ENCODE measurements at places on chromosomes 1 and 21. TPM values are rescaled to one million over a fixed set of nuclear protein-coding genes. Genes with fewer than 3 reads are reported as not detected.
A peak's percentile ranks its signal among the peaks of the same experiment; 100 is the strongest.

- no peaks in the 10 kb centered on the region for H3K4me1 ChIP-seq
- no peaks in the 10 kb centered on the region for H3K36me3 ChIP-seq
- H3K27me3 ChIP-seq, result no peaks in the 10 kb centered on the region
- DNase-seq, result no peak
- no peak overlapping the region for H3K27ac ChIP-seq
Observed at GRCh38 chr1:57623039-57623790, 199.4 kb upstream of the DAB1 start.

- H3K4me3 ChIP-seq, result no peak overlapping the region
- H3K27me3 ChIP-seq, result no peaks in the 10 kb centered on the region
- no peaks in the 10 kb centered on the region for H3K4me1 ChIP-seq
- H3K36me3 ChIP-seq, result no peaks in the 10 kb centered on the region
- no peak overlapping the region for H3K27ac ChIP-seq
- no peak for DNase-seq
Observed at GRCh38 chr1:216111842-216112241, 311.4 kb downstream of the USH2A start.

GRCh38 chr21:38913120-38913892 lies 107.6 kb downstream of the ETS2 start:
- no peak overlapping the region for H3K27ac ChIP-seq
- no peaks in the 10 kb centered on the region for H3K36me3 ChIP-seq
- H3K27me3 ChIP-seq, result peaks cover 12% of the 10 kb centered on the region
- no peak for DNase-seq
- no peaks in the 10 kb centered on the region for H3K4me1 ChIP-seq

- H3K36me3 ChIP-seq, result no peaks in the 10 kb centered on the region
- no peaks in the 10 kb centered on the region for H3K27me3 ChIP-seq
- no peak for DNase-seq
- no peak overlapping the region for H3K4me3 ChIP-seq
- H3K4me1 ChIP-seq, result peaks cover 5% of the 10 kb centered on the region
- H3K27ac ChIP-seq, result no peak overlapping the region
Observed at GRCh38 chr1:15020943-15021745, 132.4 kb upstream of the TMEM51 start.

- no peak overlapping the region for H3K27ac ChIP-seq
- no peaks in the 10 kb centered on the region for H3K4me1 ChIP-seq
- no peak overlapping the region for H3K4me3 ChIP-seq
- no peaks in the 10 kb centered on the region for H3K27me3 ChIP-seq
- no peaks in the 10 kb centered on the region for H3K36me3 ChIP-seq
Observed at GRCh38 chr1:223276029-223276428, 87.9 kb downstream of the SUSD4 start.

DNA sequence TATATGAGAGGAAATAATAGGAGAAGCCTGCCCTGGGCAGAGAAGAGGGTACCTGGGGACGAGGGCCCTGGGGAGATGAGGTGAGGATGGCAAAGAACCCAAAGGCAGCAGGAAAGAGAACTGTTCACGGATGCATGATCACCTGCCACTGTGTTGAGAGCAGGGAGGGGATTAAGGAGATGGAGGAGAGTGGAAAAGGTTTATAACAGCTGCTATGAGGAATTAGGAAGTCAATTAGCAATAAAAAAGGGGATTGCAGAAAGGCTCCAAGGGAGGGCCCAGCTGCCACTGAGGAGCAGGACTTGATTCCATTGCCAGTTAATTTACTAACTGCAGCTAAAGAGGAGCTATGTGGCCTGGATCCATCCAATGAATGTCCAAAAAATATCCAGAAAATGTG lies 61.1 kb downstream of the GFI1 start:
- no peaks in the 10 kb centered on the region for H3K27me3 ChIP-seq
- H3K4me3 ChIP-seq, result no peak overlapping the region
- no peaks in the 10 kb centered on the region for H3K36me3 ChIP-seq
- H3K4me1 ChIP-seq, result no peaks in the 10 kb centered on the region
- DNase-seq, result no peak
- H3K27ac ChIP-seq, result no peak overlapping the region

DNA sequence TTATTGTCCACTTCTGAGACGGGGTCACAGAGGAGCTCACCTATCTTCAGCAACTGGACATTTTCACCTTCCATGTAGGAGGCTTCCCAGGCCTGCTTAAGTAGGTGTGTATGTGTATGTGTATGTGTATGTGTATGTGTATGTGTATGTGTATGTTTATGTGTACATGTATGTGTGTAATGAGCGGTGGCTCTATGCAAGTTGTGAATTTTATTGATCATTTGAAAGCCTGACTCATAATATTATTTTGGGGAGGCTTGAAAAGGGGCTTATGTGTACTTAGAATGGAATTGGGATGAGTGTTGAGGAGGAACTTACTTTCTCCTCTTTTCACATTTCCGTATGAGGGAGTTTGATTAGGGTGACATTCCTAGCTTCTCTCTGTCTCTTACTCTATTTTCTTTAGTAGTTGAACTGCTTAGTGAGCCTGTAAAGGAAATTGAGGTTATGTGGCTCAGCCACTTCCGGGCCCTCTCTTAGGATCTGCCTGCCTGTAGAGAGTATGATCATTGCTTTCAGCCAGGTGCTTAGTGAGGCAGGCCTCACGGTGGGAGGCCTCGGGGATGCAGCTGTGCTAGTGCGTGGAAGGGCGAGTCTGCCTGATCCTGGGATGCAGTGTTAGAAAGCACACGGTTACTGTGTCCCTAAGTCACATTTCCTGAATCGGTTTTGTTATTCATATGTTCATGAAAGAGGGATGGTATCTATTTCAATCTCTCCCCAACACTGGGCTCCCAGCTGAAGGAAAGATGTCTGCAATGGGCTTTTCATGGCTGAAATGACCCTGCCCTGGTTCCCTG lies 61.0 kb downstream of the IER5 start:
- peak overlapping the region; percentile 85 for H3K27ac ChIP-seq
- peaks cover 5% of the 10 kb centered on the region for H3K27me3 ChIP-seq
- peaks cover 18% of the 10 kb centered on the region for H3K36me3 ChIP-seq
- peak; percentile 92 for DNase-seq

DNA sequence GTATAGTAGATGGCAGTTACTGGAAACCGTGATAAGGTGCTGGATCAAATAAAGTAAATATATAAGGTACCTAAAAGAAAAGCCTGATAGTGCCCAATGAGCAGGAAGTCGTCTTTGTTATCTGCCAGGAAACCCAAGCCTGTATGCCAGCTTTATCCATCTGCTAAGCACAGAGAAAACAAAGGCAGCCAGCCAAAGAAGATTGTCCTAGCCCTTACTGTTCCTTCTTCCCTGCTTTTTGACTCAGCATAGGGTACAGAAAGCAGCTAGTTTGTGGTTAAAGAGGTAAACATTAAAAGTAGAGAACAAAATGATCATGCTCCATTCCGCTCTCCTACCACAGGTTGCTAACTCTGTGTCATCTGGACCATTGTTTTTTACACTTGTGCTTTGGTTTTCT lies 10.1 kb downstream of the KRTAP22-2 start:
- no peaks in the 10 kb centered on the region for H3K4me1 ChIP-seq
- H3K36me3 ChIP-seq, result no peaks in the 10 kb centered on the region
- no peak overlapping the region for H3K4me3 ChIP-seq
- H3K27ac ChIP-seq, result no peak overlapping the region
- H3K27me3 ChIP-seq, result no peaks in the 10 kb centered on the region

GRCh38 chr1:54944610-54945392 lies 35.6 kb upstream of the TMEM61 start:
- peaks cover 13% of the 10 kb centered on the region for H3K27me3 ChIP-seq
- H3K36me3 ChIP-seq, result no peaks in the 10 kb centered on the region
- peaks cover 20% of the 10 kb centered on the region for H3K4me1 ChIP-seq
- peak overlapping the region; percentile 54 for H3K27ac ChIP-seq

DNA sequence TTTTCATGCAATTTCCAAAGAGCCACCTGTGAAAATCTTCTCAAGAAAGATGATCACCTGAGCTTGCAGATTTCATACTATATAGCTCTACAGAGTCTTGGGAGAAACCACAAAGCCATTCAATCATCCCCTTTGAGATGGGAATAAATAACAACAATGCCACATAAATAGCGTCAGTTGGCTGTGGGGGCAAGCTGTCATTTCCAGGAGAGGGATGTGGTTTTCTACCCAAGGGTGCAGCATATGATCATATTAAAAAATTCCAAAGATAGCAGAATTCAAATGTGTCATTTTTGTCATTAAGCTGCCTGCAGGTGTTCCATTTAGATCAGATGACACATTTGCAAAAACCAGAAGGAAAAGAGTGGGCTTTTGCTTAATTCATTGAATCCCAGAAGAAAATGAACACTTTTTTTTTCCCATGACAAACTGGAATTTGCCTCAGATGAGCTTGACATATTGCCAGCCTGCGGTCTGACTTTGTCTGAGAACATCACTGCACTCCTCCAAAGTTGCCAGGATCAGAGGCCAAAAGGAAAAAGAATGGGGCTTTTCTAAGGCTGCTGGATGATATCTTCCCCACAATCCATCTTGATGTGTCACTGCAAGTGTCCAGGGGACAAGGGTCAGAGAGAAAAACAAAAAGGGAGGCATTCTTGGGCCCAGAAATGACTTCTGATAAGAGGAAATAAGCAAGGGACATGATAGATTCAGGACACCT lies 314.1 kb upstream of the USP25 start:
- no peak overlapping the region for H3K4me3 ChIP-seq
- DNase-seq, result no peak
- no peaks in the 10 kb centered on the region for H3K4me1 ChIP-seq
- H3K27ac ChIP-seq, result no peak overlapping the region

GRCh38 chr21:20311234-20311787 lies 686.9 kb upstream of the NCAM2 start:
- H3K36me3 ChIP-seq, result no peaks in the 10 kb centered on the region
- H3K4me3 ChIP-seq, result no peak overlapping the region
- no peak overlapping the region for H3K27ac ChIP-seq

- H3K27ac ChIP-seq, result no peak overlapping the region
- H3K4me1 ChIP-seq, result peaks cover 15% of the 10 kb centered on the region
- no peaks in the 10 kb centered on the region for H3K36me3 ChIP-seq
- H3K4me3 ChIP-seq, result no peak overlapping the region
Observed at GRCh38 chr1:43540653-43541071, 10.0 kb downstream of the PTPRF start.

GRCh38 chr1:218642033-218642948 lies 297.2 kb downstream of the TGFB2 start:
- DNase-seq, result no peak
- no peak overlapping the region for H3K4me3 ChIP-seq
- no peaks in the 10 kb centered on the region for H3K27me3 ChIP-seq
- H3K36me3 ChIP-seq, result no peaks in the 10 kb centered on the region
- no peaks in the 10 kb centered on the region for H3K4me1 ChIP-seq
- H3K27ac ChIP-seq, result no peak overlapping the region

- peaks cover 47% of the 10 kb centered on the region for H3K36me3 ChIP-seq
- peaks cover 50% of the 10 kb centered on the region for H3K4me1 ChIP-seq
- no peaks in the 10 kb centered on the region for H3K27me3 ChIP-seq
- DNase-seq, result no peak
- no peak overlapping the region for H3K27ac ChIP-seq
- H3K4me3 ChIP-seq, result no peak overlapping the region
Observed at GRCh38 chr1:84502927-84503326, 3.3 kb upstream of the SPATA1 start.

- H3K36me3 ChIP-seq, result no peaks in the 10 kb centered on the region
- no peak overlapping the region for H3K27ac ChIP-seq
- no peaks in the 10 kb centered on the region for H3K4me1 ChIP-seq
- H3K4me3 ChIP-seq, result no peak overlapping the region
Observed at GRCh38 chr21:20283836-20284235, 714.4 kb upstream of the NCAM2 start.

GRCh38 chr1:54811739-54812655 lies 10.9 kb upstream of the TTC22 start:
- H3K4me3 ChIP-seq, result no peak overlapping the region
- H3K27me3 ChIP-seq, result peaks cover 2% of the 10 kb centered on the region
- DNase-seq, result no peak
- H3K4me1 ChIP-seq, result peaks cover 55% of the 10 kb centered on the region
- peak overlapping the region; percentile 19 for H3K27ac ChIP-seq
- H3K36me3 ChIP-seq, result no peaks in the 10 kb centered on the region

DNA sequence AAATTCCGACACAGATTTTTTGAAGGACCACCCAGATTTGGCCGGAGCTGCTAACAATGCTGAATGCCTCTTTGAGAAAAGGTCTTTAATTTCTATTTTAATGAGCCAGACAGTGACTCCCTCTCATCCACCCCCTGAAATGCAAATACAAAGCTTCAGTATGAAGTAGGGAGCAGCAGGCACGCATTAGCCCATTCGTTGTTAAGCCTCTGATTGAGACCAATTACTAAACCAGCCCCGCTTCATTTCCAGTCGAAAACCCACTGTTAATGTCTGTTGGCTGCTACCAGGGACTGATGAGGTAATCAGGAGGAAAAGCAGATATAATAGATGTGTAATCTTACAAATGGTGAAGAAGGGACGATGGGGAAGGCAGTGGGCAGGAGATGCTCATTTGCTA lies 4.8 kb upstream of the C8A start:
- H3K4me3 ChIP-seq, result no peak overlapping the region
- H3K27me3 ChIP-seq, result peaks cover 5% of the 10 kb centered on the region
- H3K36me3 ChIP-seq, result no peaks in the 10 kb centered on the region
- no peak overlapping the region for H3K27ac ChIP-seq
- H3K4me1 ChIP-seq, result no peaks in the 10 kb centered on the region

DNA sequence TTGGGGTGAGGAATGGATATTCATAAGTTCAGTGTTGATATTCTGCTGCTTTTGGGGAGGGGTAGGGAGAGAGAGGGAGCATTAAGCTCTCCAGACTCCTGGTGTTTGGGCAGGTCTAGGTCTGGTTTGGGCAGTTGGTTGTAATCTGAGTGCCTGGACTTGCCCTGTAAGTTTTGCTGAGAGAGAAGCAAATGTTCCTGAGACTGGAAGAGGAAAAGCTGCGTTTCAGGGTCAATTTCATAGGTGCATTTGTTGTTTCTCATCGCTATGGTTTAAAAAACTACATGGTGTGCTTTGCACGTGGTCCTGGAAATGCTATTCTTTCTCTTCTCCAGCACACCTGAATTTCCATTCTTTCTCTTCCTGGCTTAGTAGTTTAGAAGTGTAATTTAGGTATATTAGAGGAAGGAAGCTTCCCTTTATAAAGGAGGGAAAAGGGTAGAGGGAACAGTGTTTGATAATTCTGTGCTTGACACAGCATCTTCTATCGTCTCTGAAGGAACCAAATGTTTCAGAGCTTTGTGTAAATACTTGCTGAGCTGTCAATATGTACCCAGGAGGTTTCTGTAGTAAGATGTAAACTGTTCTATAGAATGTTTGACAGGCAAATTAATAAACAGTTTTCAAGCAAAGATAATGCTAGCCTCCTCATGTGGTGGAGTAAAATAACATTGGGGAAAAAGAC lies 6.3 kb downstream of the ARID1A start:
- peaks cover 20% of the 10 kb centered on the region for H3K4me1 ChIP-seq
- no peak overlapping the region for H3K4me3 ChIP-seq
- H3K27ac ChIP-seq, result no peak overlapping the region

- H3K27me3 ChIP-seq, result peaks cover 18% of the 10 kb centered on the region
- no peak overlapping the region for H3K27ac ChIP-seq
- no peaks in the 10 kb centered on the region for H3K36me3 ChIP-seq
Observed at GRCh38 chr1:226497276-226497833, 51.2 kb upstream of the STUM start.

- H3K36me3 ChIP-seq, result no peaks in the 10 kb centered on the region
- no peak overlapping the region for H3K27ac ChIP-seq
- no peak for DNase-seq
- H3K4me1 ChIP-seq, result no peaks in the 10 kb centered on the region
Observed at GRCh38 chr1:202112859-202113689, 9.6 kb upstream of the GPR37L1 start.

GRCh38 chr1:113192242-113192641 lies 119.2 kb downstream of the LRIG2 start:
- no peak overlapping the region for H3K4me3 ChIP-seq
- DNase-seq, result no peak
- H3K27me3 ChIP-seq, result peaks cover 6% of the 10 kb centered on the region
- no peaks in the 10 kb centered on the region for H3K36me3 ChIP-seq
- H3K4me1 ChIP-seq, result no peaks in the 10 kb centered on the region

Gene OR2M3
- not detected for total RNA-seq

Gene MMEL1
- 4.0 TPM for total RNA-seq

Gene CXADR
- 0.26 TPM for total RNA-seq

Gene CFAP74
- not detected for total RNA-seq

Gene TCHH
- 0.08 TPM for total RNA-seq

Gene NRAS
- 50.3 TPM for total RNA-seq

Gene ZFP69B
- 3.6 TPM for total RNA-seq

Gene PPP1R12B
- 24.2 TPM for total RNA-seq

Measured in activated CD8-positive, alpha-beta T cell treated with anti-CD3 and anti-CD28 coated beads, Interleukin-2, amount 10 ng/mL, durations not matched to agents 7 days and 5 days (primary cell).